ENCODE measurements at places on chromosomes 12 and 14.
A peak's percentile ranks its signal among the peaks of the same experiment; 100 is the strongest.

GRCh38 chr12:64916411-64917261 is 92.2 kb downstream of the TBC1D30 start:
- peak; percentile 50 for DNase-seq

- no peak for DNase-seq
These were observed 126.6 kb upstream of the LRIG3 start for GRCh38 chr12:59046763-59047534.

DNA sequence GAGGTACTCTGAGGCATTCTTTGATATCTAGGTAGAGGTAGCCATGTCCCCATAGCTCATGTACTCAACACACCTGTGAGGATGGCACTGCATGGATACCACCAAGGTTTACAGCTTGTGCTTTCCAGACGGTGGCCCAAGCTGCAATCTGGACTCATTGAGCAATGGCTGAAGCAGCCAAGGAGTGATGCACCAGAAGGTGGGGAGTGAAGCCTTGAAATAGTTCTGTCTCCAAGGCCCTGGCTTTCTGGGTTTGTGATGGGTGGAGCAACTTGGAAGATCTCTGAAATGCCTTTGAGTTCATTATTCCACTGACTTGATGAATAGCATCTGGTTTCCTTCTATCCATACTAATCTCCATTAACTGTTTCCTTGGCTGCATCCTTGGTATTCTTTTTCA is 290.0 kb upstream of the NOVA1 start:
- DNase-seq: no peak

DNA sequence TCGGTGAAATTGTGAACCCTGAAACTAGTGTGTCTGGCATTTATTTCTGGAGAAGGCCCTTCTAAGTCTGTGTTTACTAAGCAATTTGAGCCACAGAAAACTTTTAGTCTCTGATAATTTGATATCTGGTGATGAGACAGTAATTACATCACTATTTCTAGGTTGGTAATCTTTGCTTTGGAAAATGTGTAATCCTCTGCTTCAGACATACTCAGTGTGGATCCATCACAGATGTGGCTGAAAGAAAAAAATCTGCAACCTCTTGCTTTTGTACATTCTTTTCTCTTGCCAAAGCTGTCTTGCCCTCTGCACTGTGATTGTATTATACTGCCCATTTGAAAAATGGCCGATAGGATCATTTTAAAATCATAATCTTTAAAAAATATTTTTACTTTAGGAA is 78.1 kb downstream of the PELI2 start:
- no peak for DNase-seq

GRCh38 chr12:127401005-127401404 is 866.0 kb upstream of the TMEM132C start:
- no peak for DNase-seq

DNA sequence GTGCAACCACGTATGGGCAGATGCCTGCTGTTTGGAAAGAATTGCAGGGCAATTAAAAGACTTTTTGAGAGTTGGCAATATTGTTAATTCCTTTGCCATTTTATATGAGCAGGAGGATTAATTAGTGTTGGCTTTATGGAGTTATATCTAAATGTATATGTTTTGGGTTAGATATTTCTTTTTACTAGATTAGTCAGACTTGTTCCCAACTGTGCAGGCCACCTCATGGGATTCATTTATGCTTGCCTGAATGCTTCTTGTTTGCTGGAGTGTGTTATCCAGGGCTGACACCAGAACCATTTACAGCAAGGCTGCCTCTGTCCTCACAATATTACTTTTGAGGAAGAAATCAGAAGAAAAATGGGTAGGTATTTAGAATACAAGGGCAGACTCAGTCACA is 192.5 kb downstream of the KTN1 start:
- DNase-seq: no peak

DNA sequence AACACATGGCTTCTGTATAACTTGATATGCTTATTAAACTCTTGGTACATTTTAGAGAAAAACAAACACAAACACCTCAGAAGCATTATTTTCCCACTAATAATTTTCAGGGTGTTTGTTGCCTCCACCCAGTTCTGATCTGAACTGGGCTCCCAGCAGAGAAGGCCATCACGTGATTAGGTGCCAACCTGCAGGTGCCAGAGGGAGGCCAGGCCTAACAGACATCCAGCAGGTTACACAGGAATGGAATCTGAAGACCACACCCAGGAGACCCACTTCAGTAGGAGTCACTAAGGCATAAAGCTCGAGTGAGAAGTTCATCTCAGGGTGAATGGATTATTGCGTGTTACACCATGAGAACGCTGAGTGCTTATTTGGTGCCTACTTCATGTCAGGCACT is 8.9 kb downstream of the SLC6A12 start:
- no peak for DNase-seq

DNA sequence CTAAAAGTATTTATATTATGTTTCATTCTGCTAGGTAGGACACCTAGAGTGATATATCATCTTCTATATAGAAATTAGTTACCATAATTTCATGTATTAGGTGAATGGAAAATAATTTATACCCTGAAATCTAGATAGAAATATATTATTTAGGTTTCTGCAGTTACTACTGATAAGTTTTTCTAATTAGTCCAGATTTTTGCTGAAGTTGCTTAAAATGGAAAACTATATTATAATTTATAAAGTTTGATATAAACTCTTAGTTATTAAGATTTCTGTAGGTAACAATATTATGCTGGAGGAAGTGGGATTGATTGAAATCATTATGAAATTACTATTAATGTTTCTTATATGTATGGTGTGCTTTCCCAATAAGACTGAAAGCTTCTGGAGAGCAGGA is 56.0 kb downstream of the SERPINA10 start:
- DNase-seq: no peak

DNA sequence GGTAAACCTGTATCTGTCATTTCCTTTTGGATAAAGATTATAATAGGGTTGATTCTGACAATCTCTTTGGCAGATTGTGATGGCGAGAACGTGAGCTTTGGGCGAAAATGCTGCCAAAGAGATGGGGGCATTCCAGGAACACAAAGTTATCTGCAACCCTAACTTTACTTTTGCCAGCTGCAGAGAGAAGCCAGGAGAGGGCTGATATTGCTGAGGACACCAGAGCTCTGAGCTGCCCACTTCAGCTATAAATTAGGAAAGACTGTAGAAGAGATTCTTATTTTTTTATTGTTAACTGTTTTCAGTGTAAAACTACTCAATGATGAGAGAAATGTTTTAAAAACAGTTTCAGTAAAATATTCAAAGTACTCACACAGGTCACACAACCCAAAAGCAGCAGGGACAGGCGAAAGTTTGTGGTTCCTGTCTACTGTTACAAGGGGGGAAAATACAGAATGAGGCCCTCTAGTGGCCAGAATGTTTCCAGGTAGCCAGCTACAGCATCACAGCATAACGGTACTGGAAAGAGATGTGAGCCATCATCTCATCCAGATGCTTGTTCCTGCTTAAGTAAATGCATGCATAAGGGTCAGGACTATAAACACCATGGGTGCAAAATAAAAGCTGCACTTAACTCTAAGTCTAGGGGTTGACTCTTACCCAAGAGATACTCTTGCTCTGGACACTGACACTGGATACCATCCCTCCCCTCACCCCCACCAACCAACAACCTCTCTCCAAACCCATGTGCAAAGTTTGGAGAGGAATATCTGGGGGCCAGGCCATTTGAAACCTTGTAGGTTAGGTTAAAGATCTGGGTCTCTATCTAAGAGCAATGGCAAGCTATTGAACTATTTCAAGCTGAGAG is 498.4 kb downstream of the RMST start:
- peak; percentile 1 for DNase-seq

DNA sequence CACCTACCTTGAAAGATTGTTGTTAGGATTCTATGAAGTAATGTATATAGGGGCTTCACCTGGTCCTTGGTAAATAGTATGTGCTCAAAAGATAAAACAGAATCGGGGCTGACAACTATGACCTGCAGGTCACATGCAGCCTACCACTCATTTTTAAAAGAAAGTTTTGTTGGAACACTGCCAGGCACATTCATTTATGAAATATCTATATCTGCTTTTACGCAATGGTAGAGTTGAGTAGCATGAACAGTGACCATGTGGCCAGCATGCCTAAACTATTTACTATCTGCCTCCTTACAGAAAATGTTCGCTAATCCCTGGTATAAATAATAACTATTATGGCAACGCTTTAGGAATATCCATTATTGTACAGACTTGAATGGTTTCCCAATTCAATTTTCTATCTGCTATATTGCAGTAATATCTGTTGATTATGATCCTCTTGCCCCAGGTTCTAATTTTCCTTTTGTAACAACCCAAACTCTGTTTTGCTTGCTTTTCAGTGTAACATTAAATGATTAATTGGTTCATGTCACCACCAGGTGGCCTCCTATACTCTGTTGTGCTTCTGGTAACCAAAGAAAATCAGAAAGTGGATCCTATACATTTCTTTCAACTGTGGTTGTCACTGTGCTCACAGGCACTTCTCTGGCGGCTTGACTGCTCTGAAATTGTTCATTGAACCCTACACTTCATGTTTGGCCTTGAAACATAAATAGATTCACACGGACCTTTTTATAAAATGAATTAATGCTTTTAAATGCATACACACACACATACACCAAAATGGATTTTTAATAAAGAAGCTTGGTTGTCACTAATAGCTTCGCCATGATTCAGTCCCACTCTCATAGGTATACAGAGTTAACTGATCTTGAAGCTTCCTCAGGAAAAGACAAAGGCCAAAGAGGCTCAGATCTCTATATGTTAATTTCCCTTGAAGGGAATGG is 227.7 kb upstream of the NPAS3 start:
- no peak for DNase-seq

GRCh38 chr14:26984311-26985177 is 386.7 kb upstream of the NOVA1 start:
- DNase-seq: peak; percentile 39

DNA sequence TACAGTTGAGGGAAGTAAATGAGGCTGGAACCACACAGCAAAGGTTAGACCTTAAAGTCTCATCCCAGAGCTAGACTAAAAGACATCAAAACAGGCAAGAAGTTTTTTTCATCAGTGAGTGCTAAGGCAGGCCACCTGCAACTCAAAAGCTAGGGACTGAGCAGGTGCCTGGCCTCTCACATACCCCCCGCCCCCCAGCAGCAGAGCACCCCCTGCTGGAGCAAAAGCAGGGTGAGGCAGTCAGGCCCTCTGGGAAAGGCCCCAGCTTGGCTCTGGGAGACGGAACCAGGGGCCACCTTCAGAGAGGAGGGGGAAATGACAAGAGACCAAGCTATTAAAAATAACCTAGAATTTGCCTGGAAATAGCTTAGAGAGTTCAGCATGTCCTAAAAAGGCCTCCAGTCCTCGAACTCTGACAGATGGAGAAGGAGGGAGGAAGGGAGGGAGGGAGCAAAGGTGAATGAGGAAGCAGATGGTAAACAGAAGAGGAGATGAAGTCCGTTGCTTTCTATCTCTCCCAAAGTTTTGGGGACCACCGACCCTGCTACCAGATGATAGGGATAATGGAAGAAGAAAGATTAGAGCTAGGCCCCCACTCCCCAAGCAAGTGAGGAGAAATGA is 1.8 kb downstream of the ITGA7 start:
- DNase-seq: no peak

DNA sequence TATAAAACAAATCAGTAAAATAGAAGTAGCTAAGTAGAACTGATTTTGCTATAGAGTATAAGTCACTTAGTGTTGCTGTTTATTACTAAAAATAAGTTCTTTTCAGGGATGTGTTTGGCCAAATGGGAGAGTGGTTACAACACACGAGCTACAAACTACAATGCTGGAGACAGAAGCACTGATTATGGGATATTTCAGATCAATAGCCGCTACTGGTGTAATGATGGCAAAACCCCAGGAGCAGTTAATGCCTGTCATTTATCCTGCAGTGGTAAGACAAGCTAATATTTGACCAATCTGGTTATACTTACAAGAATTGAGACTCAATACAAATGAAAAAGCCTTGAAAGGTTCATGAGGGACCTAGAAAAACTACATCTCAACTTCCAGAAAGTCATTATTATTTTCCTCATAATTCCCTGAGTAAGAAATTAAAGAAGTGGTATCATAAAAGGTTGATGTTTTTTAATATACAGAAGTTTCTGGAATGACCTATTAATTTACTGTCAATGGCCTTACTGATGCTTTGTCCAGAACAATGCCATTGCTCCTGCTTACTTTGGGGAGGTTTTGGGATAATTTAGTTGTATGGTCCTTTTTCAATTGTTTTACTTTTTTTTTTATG is 1.9 kb downstream of the LYZ start:
- DNase-seq: no peak

- DNase-seq: no peak
These were observed 125.8 kb downstream of the KTN1 start for GRCh38 chr14:55705651-55706364.

DNA sequence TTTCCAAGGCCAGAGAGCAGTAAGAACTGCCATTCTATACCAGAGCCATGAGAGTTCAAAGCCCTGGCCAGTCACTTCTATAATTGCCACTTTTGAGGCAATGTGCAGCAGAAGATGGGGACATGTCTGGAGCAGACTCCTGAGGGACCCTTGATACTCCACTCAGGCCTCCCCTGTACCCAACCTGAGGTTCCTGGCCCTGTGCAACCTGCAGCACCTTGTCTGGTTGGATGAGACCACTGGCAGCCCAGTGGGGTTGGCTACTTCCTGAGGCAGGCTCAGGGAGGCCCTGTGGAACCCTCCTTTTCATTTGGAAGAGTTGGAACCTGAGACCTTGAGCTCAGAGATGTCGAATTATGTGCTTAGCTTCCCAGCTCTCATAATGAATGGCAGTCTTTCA is 54.4 kb downstream of the GALNT16 start:
- no peak for DNase-seq

GRCh38 chr12:112466011-112466422 is 47.3 kb downstream of the PTPN11 start:
- no peak for DNase-seq

- no peak for DNase-seq
These were observed 6.3 kb downstream of the PPM1H start for GRCh38 chr12:62928632-62929031.

DNA sequence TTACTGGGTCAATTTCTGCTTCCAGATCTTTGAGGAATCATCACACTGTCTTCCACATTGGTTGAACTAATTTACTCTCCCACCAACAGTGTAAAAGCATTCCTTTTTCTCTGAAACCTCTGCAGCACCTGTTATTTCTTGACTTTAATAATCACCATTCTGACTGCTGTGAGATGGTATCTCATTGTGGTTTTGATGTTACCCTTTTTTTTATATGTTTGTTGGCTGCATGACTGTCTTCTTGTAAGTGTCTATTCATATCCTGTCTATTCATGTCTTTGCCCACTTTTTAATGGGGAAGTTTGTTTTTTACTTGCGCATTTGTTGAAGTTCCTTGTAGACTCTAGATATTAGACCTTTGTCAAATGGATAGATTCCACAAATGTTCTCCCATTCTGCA is 324.9 kb downstream of the NAV3 start:
- DNase-seq: no peak

DNA sequence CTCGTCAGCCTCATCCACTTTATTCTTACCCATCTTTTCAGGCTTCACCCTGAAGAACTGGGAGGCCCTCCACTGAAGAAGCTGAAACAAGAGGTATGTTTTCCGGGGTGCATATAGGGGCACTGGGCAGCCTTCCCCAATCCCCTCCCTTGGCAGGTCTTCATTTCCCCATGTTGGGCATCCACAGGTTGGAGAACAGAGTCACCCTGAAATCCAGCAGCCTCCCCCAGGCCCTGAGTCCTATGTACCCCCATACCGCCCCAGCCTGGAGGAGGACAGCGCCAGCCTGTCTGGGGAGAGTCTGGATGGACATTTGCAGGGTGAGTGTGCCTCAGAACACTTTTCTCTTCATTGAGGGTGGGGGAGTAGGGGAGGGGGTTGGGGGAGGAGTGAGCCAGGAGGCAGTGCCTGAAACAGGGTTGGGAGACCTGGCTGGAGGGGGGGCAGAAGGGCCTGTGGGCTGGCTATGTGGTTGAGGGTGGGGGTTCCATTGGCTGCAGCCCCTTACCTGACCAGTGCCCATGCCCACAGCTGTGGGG is 4.0 kb downstream of the NAB2 start:
- DNase-seq: no peak

Measured in right renal cortex interstitium (tissue), 3 donors.